K562 (cell line): ENCODE measurements at places on chromosomes 2 and 18. TPM values are rescaled to one million over a fixed set of nuclear protein-coding genes. Genes with fewer than 3 reads are reported as not detected.

- no peak for DNase-seq
Measured at GRCh38 chr2:280650-281110, 7.2 kb downstream of the ALKAL2 start.

DNA sequence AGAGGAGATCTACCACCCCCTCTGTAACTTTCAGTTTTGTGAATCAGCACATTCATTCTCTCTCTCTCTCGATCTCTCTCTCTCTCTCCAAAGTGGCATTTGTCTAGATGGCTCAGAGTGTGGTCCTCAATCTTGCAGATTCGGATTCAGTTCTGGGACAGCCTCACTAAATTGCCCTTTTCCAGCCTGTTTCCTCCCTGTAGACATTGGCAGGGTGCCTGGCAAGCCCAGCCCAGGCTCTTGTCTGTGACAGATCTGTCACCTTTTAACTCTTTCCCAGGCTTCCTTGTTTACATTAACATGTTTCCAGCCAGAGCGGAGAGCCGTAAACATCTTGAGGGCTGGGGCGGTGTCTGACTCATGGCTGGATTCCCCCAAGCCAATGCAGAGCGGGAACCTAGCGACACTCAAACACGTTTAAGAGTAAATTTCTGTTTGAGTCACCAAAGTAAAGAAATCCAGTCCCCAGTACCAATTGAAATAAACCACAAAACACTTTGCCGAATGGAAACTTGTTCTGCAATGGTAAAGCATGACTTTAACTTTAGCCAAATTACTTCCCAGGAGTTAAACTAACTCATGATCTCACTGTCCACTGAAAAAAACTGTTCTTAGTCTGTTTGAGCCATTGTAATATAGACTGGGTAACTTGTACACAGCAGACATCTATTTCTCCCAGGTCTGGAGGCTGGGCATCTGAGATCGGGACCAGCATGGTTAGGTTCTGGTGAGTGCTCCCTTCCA is 6.6 kb upstream of the CYP27C1 start:
- no peak for DNase-seq

SRD5A2 gene
- not detected in 2 replicates for total RNA-seq

- no peak for DNase-seq
Measured at GRCh38 chr18:76452357-76452756, 42.7 kb downstream of the ZNF516 start.

- DNase-seq: no peak
Measured at GRCh38 chr2:178482437-178482836, 2.2 kb downstream of the PLEKHA3 start.

CNGA3 gene
- total RNA-seq: not detected in 2 replicates
